ENCODE measurements at places on chromosomes 3 and 15. TPM values are rescaled to one million over a fixed set of nuclear protein-coding genes. Genes with fewer than 3 reads are reported as not detected.

DNA sequence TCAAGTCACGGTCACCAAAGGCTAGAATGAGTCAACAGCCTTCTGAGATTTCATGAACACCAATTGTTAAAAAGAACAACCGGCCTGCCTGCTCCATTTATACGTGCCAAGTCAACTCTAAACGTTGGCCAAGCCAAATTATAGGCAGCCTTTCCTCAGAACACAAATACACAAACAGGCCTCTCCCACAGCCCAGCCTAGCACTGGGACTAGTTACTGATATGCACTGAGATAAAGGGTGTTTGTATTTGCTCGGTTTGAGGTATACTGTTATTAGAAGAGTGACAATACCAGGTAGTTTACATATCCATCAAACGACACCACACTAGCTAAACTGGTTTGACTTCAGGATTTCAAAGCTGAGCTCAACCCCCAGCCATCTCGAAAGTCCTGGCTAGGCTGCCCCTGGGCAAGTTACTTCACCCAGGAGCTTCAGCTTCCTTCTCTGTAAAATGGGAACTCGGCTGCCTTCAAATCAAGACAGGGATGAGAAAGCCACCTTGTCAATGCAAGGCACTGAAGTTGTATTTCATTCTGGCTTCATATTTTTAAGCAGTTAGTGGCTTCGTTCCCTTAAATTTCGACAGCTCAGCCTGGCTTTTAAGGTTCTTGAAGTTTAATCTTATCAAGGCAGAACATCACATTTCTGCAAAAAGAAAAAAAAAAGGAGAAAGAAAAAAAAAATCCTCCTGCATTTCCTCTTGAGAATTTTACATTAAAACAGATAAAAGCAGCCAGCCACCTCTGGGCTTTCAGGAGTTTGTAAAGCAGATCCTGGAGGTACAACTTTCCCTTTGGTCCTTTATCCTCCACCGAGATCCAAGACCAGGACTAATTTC, 4.0 kb downstream of the TLE3 start:
- no peak for DNase-seq

DNA sequence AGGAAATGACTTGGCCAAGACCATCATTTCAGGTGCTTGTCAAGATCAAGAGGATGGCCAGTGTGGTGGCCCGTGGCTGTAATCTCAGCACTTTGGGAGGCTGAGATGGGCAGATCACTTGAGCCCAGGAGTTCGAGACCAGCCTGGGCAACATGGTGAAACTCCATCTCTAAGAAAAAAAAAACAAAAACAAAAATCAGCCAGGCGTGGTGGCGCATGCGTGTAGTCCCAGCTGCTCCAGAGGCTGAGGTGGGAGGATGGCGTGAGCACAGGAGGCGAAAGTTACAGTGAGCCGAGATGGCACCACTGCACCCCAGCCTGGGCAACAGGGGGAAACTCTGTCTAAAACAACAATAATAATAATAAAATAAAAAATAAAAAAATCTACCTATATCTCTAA, 15.0 kb downstream of the CRABP1 start:
- DNase-seq: no peak

- no peak for DNase-seq
Observed at GRCh38 chr3:114690911-114691310, 397.1 kb downstream of the TIGIT start.

Gene PLA2G4F
- total RNA-seq: not detected

Gene TMEM158
- total RNA-seq: 0.44 TPM

GRCh38 chr15:99732751-99733267, 428 bp downstream of the LYSMD4 start:
- DNase-seq: no peak

DNA sequence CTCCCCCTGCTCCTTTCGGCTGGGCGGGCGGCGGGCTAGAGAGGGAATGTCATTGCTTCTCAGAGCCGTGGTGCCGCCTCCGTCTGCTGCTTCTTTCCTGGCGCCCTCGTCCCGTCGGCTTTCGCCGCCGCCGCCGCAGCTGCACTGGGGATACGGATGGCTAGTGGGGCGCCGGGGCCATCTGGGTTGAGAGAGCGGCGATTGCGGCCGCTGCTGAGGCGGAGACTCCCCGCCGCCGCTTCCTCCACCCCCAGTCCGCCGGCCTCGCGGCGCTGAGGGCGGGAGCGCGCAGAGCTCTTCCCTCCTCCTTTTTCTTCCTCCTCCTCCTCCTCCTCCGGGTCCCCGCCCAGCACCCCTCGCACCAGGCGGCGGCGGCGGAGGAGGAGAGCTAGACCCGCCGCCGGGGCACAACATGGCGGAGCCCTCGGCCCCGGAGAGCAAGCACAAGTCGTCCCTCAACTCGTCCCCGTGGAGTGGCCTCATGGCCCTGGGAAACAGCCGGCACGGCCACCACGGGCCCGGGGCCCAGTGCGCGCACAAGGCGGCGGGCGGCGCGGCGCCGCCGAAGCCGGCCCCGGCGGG, at the start of gene STT3B:
TSS of gene STT3B (plus strand) at position 339 of the 582 bp plus-strand sequence. CDS start at position 413, 74 bp downstream.
- DNase-seq: peak; percentile 87

DNA sequence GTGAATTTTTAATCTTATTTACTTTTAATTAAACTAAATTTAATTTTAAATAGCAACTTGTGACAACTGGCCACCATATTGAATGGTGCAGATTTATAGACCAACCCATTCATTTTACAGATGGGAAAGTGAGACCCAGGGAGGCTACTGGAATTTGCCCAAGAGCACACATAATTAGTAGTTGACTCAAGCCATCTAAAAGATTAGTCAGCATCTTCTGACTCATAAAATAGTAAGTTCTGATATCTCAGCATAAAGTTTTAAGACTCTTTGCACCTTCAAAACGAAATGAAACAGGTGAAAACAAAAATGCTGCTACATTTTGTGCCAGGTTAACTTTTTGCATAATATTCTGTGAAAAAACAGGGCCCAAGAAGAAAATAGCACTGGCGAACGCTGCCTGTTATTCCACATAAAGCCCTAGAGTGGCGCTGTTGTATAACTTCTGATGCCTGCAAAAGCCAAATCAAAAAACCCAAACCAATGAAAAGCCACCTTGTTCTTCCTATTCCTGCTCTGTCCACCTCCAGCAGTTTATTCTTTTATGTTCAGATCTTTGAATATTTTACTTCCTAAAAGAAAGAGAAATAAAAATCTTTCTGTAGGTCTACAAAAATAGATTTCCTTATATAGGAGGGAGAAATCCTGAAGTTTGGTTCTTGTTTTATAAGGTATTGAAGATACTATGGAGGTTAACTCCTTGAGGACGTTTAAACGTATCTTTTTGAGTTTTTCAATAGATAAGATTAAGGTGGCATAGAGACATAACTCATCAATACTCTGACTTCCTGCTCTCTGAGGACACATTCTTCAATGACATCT, 62.8 kb downstream of the OTOL1 start:
- DNase-seq: no peak

- DNase-seq: no peak
Observed at GRCh38 chr15:90200534-90201129, 498 bp upstream of the SEMA4B start.

Gene USP50
- 0.47 TPM for total RNA-seq

GRCh38 chr15:96381463-96381862, 51.0 kb downstream of the NR2F2 start:
- no peak for DNase-seq

Gene SEMA3B
- total RNA-seq: 32.6 TPM

Gene SAMD7
- not detected for total RNA-seq

Gene ZPLD1
- total RNA-seq: 0.34 TPM

DNA sequence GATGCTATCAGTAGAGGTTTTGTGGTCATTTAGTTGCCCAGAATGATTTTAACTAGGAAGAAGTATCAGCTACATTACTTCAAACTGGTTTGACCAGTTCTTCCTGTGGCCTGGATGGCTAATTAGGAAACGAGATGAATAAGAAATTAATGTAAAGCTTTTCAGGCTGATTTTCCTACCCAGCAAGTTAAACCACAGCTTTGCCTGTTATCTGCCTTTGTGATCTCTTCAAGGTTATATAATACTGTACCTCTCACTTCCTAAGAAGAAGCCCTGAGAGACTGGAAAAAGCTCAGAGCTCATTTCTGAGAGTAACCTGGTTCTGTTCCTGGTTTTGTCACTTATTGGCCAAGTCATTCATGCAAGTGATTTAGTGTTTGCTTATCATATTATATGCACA, 782.2 kb upstream of the GOLIM4 start:
- no peak for DNase-seq

DNA sequence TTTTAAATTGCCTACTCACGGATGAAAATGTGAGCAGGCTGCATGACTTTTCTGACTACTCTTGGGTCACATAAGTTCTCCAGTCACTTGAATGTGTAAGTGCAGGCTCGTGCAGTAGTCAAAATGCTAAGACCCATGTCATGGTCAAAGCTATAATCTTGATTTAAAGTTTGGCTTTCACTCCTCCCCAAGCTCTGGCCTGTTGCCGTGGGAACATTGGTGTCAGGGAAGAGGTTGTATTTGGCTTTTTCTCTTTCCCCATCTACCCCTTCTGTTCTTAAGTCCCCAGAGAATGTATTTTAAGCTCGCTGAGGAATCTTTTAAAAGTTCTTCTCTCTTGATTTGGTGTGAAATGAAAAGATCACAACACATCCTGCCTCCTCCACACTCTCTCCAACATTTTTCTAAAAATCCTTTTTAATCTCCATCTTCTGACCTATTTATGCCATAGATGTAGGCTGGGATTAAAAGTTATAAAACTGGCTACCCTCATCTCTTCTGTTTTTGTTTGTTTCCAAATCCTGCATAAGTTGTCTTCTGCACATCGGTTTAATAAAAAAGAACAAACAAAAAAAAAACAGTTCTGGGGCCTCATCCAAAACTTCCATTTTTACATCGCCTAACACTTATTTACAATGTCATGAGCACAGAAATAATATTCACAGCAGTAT, 61.4 kb upstream of the ADAMTSL3 start:
- DNase-seq: no peak

DNA sequence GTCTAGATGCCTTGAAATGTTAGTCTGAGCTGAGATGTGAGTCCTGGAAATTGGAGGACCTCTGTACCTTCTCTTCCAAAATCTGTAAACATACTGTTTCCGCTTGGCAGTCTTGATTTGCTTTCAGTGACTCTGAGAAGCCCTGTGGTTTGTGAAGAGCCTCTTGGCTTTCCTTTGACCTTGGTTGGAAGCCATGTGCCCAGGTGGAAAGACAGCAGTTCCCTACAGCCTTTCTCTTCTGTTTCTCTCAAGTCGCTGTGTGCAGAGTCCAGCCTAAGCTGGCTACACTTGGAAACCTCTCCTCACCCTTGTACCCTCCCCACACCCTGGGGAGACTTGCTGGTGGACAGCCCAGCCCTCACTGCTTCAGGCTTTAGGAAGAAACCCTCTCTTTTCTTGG, 129.8 kb upstream of the CTDSPL start:
- no peak for DNase-seq

- DNase-seq: no peak
Observed at GRCh38 chr3:67357610-67358458, 296.6 kb downstream of the SUCLG2 start.

All from left cardiac atrium (tissue), 4 donors.